Stimulated activated memory B cell treated with anti-CD40 and anti-IgM and Interleukin-4, amounts not matched to agents 10 μg/mL and 1 μg/mL and 100 μg/mL, for 72 hours (primary cell): ENCODE measurements at places on chromosomes 3 and 15.

DNA sequence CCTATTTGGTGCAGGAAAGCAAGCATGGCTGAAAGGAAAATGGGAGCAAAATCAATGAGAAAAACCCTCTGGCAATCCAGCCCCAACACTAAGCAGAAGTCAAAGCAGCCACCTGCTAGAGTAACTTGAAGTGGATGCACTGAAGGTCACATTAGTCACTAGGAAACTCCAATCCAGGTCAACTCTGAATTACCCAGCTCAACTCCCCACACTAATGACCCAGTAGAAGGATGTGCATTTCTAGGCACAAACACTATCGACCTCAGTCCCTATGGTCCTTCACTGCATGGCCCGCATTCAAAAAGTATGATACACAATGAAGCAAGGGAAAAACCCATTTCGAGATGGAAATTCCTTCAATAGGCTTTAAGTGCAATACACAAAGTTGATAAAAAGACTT, 80.6 kb downstream of the RAD18 start:
- H3K4me1 ChIP-seq, result peaks cover 16% of the 10 kb centered on the region
- H3K27ac ChIP-seq, result peak overlapping the region; percentile 69
- peak; percentile 78 for ATAC-seq

DNA sequence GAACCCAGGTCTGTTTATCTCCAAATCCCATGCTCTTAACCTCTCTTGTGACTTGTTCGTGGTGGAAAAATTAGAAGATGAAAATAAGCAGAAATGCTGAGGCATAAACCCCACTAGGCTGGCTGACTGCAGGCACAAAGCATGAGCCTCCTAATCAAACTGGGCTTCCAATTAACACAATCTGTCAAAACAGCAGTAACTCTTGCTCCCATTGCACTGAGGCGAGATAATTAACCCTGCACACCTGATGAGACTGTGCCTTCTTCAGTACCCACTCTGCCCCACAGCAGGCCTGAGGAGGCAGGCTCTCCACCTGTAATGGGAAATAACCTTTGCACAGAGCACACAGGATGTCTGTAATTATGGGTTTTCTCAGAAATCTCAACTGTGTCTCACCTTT, 284.4 kb upstream of the WNT5A start:
- no peaks in the 10 kb centered on the region for H3K36me3 ChIP-seq
- H3K27me3 ChIP-seq, result no peaks in the 10 kb centered on the region
- no peak for ATAC-seq
- H3K27ac ChIP-seq, result no peak overlapping the region
- no peak overlapping the region for H3K4me3 ChIP-seq

DNA sequence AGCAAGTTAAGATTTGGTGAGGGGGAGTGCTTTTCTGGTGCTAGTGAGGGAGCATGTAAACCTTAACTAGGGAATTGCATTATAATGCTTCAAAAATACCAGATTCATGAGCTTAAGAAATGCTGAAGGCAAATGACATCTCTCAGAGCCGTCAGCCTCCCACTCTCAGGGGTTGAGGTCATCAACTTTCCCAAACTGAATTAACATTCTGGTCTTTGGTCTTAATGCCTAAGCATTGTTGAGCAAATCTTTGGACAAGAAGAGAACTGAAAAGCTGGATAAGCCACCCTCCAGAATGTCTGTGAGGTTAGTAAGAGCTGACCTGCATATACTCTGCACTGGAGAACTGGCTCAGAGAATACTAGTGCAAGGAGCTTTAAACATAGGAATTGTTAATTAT, 124.9 kb upstream of the GAP43 start:
- H3K27ac ChIP-seq, result no peak overlapping the region
- ATAC-seq, result no peak
- H3K4me3 ChIP-seq, result no peak overlapping the region
- no peaks in the 10 kb centered on the region for H3K36me3 ChIP-seq

DNA sequence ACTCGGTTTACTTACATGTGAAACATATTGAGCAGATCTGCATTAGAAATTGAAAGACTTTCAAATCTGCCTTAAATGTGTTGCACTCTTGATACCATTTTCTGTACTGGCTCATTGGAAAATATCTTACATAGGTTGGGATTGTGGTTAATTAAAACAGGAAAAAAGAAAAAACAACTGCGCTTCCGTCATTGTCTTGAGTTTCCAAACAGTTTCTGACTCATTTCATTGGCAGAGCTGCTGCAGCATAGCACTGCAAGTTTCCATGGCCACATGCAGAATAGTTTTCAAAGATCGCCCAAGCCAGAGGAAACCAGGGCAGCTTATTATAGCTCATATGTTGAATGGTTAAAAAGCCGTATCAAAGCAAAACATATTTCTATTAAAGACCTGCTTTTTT, 446.6 kb upstream of the BCHE start:
- no peaks in the 10 kb centered on the region for H3K4me1 ChIP-seq
- no peak overlapping the region for H3K27ac ChIP-seq
- H3K27me3 ChIP-seq, result no peaks in the 10 kb centered on the region
- ATAC-seq, result no peak

DNA sequence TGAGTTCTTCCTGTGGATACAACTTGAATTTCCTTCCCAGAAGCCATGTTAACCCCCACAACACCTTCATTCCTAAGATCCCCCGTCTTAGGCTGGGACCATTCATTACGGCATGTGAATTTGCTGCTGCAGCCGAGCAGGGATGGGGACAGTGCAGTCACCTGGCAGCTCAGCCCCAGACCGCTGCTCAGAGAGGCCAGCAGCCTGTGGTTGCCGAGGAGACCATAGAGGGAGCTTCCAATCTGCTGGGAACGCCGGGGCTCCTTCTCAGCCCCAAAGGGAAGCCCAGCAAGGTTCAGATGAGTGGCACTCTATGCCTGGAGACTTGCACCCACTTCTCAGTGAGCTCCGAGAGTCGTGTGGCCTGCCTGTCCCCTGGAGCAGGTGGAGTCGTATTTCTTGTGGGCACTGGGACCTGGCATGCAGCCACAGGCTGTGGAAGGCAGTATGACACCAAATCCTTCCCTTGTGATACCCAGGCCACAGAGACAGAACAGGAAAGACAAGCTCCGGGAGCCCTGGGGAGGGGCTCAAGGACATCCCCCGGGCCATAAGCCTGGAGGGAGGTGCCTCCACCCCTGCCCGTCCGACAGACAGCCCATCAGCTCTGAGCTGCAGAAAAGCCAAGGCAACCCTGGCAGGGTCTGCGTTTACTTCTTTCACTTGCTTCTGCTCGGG, 167.3 kb downstream of the FAM43A start:
- no peak overlapping the region for H3K27ac ChIP-seq
- no peaks in the 10 kb centered on the region for H3K36me3 ChIP-seq
- ATAC-seq, result no peak
- H3K4me3 ChIP-seq, result no peak overlapping the region

- H3K27me3 ChIP-seq, result no peaks in the 10 kb centered on the region
- H3K36me3 ChIP-seq, result no peaks in the 10 kb centered on the region
- no peak overlapping the region for H3K4me3 ChIP-seq
- ATAC-seq, result no peak
- H3K4me1 ChIP-seq, result no peaks in the 10 kb centered on the region
- H3K27ac ChIP-seq, result no peak overlapping the region
Observed at GRCh38 chr3:84974347-84974746, 15.6 kb downstream of the CADM2 start.

DNA sequence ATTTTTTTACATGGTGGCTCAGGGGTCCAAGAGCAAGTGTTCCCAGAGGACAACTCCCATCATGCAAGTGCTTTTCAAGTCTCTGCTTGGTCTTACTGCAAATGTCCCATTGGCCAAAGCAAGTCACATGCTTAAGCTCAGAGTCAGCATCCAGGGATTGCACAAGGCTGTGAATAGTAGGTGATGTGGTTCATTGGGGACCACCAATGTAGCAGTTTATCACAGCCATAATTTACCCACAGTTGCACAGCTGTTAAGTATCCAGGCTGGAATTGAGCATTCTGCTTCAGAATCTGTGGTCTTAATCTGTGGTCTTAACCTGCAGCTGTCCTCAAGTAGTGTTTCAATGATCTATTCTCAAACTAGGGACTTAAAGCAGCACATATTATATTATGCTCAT, 71.4 kb upstream of the PLCL2 start:
- ATAC-seq, result no peak
- H3K4me3 ChIP-seq, result no peak overlapping the region
- H3K27me3 ChIP-seq, result no peaks in the 10 kb centered on the region

DNA sequence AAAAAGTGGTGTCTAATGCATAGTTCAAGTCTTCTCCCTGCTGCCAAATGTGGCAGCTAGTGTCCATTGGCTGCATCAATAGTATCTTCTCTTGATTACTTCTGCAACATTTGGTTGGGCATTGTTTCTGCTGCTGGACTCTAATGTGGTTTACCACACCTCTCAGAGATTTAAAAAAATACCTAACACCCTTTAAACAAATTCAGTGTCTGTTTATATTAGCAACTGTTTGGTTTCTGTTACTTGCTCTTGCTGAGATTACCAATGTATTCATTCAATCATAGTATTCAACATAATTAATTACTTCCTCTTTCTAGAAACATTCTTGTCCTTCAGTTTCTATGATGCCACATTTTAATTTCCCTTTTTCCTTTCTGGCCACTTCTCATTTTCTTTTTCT, 20.3 kb upstream of the NECTIN3 start:
- no peak overlapping the region for H3K27ac ChIP-seq
- H3K4me1 ChIP-seq, result peaks cover 6% of the 10 kb centered on the region
- H3K27me3 ChIP-seq, result peaks cover 37% of the 10 kb centered on the region
- no peak overlapping the region for H3K4me3 ChIP-seq

GRCh38 chr3:114449271-114450007, 155.6 kb downstream of the TIGIT start:
- no peak for ATAC-seq
- no peaks in the 10 kb centered on the region for H3K36me3 ChIP-seq
- H3K4me3 ChIP-seq, result peak overlapping the region; percentile 88
- no peak overlapping the region for H3K27ac ChIP-seq
- no peaks in the 10 kb centered on the region for H3K27me3 ChIP-seq

GRCh38 chr15:31308185-31308639, 18.4 kb upstream of the KLF13 start:
- H3K27ac ChIP-seq, result peak overlapping the region; percentile 43
- peaks cover 30% of the 10 kb centered on the region for H3K4me1 ChIP-seq
- H3K36me3 ChIP-seq, result no peaks in the 10 kb centered on the region
- peak; percentile 70 for ATAC-seq
- no peak overlapping the region for H3K4me3 ChIP-seq

DNA sequence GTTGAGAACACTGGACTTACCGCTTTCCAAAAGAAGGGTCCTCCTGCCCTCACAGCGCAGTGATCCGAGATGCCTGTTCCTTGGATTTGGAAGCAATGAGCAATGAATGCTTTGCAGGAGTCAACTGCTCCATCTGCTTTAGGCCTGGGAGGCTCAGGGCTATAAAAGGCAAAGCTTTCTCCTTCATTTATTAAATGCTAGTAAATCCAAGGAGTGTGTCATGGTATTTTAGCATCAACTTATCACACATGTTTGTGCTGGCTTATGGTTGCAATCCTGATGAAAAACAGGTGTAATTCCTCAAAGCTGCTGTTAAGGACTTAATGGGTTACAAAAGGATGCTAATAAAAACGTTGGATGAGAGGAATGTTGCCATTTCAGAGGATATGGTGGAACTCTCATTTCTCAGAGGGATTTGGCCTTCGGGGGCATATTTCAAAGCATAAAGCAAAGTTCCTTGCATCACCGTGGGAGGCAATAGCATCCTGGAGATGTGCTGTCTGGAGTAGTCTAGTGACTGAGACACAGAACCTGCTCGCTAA, 158.5 kb upstream of the TPM1 start:
- no peaks in the 10 kb centered on the region for H3K36me3 ChIP-seq
- no peak overlapping the region for H3K27ac ChIP-seq
- no peak for ATAC-seq
- H3K4me3 ChIP-seq, result no peak overlapping the region
- H3K4me1 ChIP-seq, result peaks cover 11% of the 10 kb centered on the region
- H3K27me3 ChIP-seq, result peaks cover 36% of the 10 kb centered on the region

- no peak for ATAC-seq
- H3K27ac ChIP-seq, result no peak overlapping the region
- H3K4me1 ChIP-seq, result no peaks in the 10 kb centered on the region
- no peak overlapping the region for H3K4me3 ChIP-seq
- no peaks in the 10 kb centered on the region for H3K27me3 ChIP-seq
Observed at GRCh38 chr15:51924156-51925068, 47.2 kb downstream of the LEO1 start.

- no peak overlapping the region for H3K27ac ChIP-seq
- H3K4me1 ChIP-seq, result no peaks in the 10 kb centered on the region
- no peaks in the 10 kb centered on the region for H3K36me3 ChIP-seq
- peak; percentile 2 for ATAC-seq
Observed at GRCh38 chr3:126494204-126494969, 18.7 kb upstream of the ZXDC start.

GRCh38 chr3:170038434-170039110, 777 bp downstream of the GPR160 start:
- H3K4me1 ChIP-seq, result peaks cover 45% of the 10 kb centered on the region
- peak overlapping the region; percentile 88 for H3K27ac ChIP-seq
- H3K36me3 ChIP-seq, result peaks cover 25% of the 10 kb centered on the region
- H3K27me3 ChIP-seq, result no peaks in the 10 kb centered on the region
- ATAC-seq, result peak; percentile 54

GRCh38 chr3:23676093-23676492, 129.7 kb upstream of the UBE2E1 start:
- no peak for ATAC-seq
- H3K27me3 ChIP-seq, result peaks cover 24% of the 10 kb centered on the region
- no peak overlapping the region for H3K4me3 ChIP-seq
- peaks cover 8% of the 10 kb centered on the region for H3K4me1 ChIP-seq
- H3K36me3 ChIP-seq, result no peaks in the 10 kb centered on the region
- H3K27ac ChIP-seq, result no peak overlapping the region

GRCh38 chr15:25618161-25618560, 179.3 kb upstream of the UBE3A start:
- no peaks in the 10 kb centered on the region for H3K4me1 ChIP-seq
- ATAC-seq, result no peak
- H3K36me3 ChIP-seq, result no peaks in the 10 kb centered on the region
- H3K27ac ChIP-seq, result no peak overlapping the region
- H3K4me3 ChIP-seq, result no peak overlapping the region
- no peaks in the 10 kb centered on the region for H3K27me3 ChIP-seq

- peaks cover 11% of the 10 kb centered on the region for H3K27me3 ChIP-seq
- ATAC-seq, result no peak
Observed at GRCh38 chr3:46707601-46708011, 6.4 kb downstream of the TMIE start.

DNA sequence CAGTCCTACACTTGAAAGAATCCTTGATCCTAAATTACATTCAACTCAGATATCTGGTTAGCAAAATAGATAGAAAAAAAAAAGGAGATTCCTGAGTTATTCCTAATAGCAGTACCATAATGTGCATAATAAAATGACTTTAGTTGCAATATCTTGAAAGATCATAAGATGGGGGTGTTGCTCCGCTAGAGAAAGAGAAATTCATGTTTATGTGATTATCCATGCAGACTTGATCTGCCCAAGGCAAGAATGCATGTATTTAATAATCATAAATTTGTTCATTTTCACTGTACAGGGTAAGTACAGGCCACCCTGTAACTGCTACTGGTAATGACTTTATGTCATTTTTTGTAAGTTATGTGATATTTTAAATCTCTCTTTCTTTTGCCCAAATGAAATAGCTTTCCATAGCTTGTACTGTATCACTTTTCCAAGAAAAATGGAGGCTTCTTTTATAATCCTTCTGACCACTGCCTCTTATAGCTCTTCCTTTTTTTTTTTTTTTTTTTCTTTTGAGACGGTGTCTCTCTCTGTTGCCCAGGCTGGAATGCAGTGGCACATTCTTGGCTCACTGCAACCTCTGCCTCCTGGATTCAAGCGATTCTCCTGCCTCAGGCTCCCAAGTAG, 84.6 kb downstream of the HCN4 start:
- H3K4me1 ChIP-seq, result peaks cover 23% of the 10 kb centered on the region
- H3K27me3 ChIP-seq, result no peaks in the 10 kb centered on the region
- no peak overlapping the region for H3K27ac ChIP-seq
- H3K36me3 ChIP-seq, result peaks cover 6% of the 10 kb centered on the region

- H3K36me3 ChIP-seq, result no peaks in the 10 kb centered on the region
- no peak overlapping the region for H3K4me3 ChIP-seq
- H3K27me3 ChIP-seq, result peaks cover 8% of the 10 kb centered on the region
- no peak overlapping the region for H3K27ac ChIP-seq
Observed at GRCh38 chr3:131608296-131608695, 105.5 kb upstream of the MRPL3 start.
